Activated naive CD8-positive, alpha-beta T cell treated with anti-CD3 and anti-CD28 coated beads, Interleukin-2, amount 10 ng/mL, durations not matched to agents 7 days and 5 days (primary cell): ENCODE measurements at places on chromosomes 11 and 22. TPM values are rescaled to one million over a fixed set of nuclear protein-coding genes. Genes with fewer than 3 reads are reported as not detected.

DNA sequence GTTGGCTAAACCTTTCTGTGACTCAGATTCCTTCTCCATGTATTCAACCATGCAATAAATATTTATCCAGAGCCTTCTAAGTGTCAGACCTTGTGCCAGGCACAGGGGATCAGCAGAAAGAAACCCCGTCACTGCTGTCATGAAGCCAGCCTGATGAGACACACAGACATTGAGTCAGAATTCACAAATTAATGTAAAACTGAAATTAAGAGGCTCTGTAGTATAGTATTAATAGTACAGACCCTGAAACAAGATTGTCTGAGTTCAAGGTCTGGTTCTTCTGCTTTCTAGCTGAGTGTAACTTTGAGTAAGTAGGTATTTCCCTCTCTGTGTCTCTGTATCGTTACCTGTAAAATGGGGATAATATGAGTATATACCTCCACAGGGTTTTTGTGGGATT is 46.9 kb downstream of the ME3 start:
- no peak for DNase-seq

DNA sequence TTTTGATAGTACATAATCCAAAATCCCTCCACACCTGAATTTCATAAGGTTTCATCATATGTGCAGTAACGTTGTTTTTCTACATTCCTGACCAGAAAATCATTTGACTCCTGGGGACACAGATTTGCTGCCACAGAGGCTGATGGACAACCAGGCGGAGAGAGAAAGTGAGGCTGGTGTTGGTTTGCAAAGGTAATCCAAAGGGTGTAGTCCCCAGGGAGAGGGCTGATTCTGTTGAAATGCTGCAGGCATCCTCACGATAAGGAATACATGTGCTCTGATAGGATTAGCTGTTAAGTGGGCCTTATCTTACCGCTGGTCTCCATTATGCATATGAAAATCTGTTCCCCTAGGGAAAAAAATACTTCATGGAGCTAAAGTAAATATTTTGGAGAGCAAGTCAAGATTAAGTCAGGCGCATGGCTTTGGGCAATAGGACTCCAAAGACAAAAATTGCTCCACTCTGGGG is 8.1 kb downstream of the APOL6 start:
- no peak for DNase-seq

DNA sequence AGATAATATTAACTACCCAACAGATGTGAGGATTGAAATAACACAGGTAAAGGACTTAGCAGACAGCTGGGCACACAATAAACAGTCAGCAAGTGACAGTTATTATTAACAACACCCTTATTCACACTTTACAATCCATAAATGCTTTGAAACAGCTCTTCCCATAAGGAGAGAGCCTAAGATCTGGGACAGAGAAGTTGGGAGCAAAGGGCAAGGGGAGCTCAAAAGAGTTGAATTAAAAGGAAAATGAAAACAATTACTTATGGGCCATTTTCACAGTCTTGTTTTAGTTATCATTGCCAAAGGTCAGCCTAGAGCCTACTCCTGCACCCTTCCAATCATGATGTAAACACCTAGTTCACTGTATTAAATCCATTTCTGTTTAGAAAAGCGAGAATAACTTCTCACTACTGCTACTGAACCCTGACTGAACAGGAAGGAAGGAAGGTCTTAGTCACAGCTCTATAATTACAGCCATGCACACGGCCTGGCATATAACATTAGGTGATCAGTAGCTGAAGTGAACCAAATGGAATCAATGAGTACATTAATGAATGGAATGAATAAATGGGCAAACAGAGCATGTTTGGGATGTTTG is 111.3 kb downstream of the PLEKHA7 start:
- DNase-seq: no peak

DNA sequence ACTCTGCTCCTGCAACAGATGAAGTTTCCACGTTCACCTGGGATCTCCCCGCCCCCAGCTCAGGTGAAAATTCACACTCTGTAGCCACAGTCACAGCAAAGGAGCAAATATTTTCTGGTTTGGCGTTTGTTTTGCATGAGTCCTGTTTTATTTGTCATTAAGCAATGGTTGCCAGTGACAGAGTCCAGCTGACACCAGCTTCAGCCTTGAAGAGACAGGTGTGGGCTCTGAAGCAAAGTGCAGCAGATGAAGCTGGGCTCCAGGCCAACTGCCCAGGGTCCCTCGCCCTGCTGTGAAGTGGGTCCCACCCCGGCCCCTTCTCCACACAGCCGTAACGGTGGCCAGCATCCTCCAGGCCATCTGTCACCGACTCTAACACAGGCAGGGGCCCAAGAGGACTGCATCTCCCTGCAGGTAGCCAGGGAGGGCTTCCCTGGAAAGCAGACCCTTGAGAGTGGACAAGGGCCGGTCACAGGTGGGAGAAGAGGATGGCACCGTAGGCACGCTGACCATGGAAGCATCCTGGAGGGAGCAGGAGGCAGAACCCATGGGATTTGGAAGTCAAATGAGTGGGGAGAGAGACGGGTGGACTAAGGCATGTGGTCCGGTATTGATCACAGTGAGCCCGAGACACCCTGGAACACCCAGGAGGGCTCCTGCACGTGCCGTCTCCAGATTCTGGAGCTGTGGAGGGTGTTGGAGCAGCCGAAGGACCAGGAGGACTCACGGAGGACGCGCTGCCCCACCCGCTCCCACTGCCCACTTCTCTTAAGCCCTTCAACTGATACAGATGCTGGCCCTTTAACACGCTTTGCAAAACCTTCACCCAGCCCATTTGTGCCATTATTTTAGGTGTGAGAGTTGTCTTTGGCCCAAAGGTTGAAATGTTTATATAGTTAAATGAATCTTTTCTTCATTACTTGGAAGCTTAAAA is 294.5 kb downstream of the BRD1 start:
- DNase-seq: no peak

Gene VPREB1
- total RNA-seq: not detected

Gene OR2AG1
- not detected for total RNA-seq

Gene TEX54
- not detected for total RNA-seq
